ENCODE measurements at places on chromosomes 4 and X. TPM values are rescaled to one million over a fixed set of nuclear protein-coding genes. Genes with fewer than 3 reads are reported as not detected.

SLC9B2 gene
- total RNA-seq = 23.3 TPM

- no peak for DNase-seq
These were observed 3.1 kb downstream of the MID1IP1 start for GRCh38 chrX:38804432-38804681.

DNA sequence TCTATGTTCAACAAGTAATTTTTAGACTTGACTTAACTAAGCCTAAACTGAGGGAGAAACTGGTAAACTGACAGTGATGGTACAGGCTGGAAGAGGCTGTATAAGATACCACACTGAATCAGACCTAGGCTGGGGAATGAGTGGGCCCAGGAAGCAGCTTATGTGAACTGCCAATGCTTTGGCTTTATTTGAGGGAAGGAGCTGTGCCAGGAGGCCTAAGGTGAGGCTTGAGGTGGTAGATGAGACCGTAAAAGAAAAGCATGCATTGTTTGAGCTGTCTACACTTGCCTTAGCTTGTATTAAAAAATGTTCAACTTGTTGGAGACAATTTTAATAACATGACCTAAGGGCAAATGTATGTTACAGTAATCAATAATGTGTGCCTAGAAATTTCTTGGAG, 96.2 kb downstream of the RS1 start:
- DNase-seq = no peak

- no peak for DNase-seq
These were observed 86.3 kb downstream of the CDS1 start for GRCh38 chr4:84669201-84669600.

All from vagina (tissue), 2 donors.